ENCODE measurements at places on chromosomes 4 and X.

DNA sequence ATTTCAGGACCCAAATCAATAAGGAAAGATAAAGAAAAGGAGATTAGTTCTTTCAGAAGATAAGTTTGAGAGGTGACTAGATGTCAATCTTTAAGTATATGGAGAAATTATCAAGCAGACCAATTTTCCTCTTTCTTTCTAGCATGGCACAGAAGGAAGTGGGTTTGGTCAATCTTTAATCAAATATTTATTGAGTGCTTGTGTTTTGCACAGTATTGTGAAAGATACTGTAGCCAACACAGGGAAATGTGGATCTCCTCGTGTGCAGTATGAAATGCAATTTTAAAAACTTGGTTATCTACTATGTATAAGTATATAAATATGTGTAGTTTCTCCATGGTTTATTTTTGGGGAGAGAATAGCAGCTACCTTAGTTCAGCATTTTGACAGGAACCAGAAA lies 655.2 kb downstream of the RAPGEF2 start:
- DNase-seq = no peak

- no peak for DNase-seq
Observed at GRCh38 chr4:5693871-5694270, 14.5 kb downstream of the EVC2 start.

DNA sequence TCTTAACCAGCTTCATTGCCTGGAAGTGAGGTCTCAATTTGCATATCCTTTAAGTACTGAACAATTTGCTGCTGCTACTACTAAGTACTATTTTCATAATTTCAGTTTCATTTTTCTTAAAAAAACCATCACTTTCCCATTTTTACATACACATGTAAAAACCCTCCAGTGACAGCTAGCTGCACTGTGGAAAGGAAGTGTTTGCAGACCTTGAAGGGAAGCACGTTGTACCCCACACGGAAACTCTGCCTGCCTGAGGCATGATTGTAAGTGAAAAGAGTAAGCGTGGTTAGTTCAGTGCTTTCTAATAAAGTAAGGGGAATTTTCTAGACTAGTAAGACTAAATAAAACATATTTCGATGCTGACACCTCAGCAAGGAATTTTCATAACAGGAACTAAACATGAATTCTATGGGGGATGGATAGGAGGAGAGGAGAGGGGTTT lies 103.6 kb downstream of the RAPGEF2 start:
- no peak for DNase-seq

DNA sequence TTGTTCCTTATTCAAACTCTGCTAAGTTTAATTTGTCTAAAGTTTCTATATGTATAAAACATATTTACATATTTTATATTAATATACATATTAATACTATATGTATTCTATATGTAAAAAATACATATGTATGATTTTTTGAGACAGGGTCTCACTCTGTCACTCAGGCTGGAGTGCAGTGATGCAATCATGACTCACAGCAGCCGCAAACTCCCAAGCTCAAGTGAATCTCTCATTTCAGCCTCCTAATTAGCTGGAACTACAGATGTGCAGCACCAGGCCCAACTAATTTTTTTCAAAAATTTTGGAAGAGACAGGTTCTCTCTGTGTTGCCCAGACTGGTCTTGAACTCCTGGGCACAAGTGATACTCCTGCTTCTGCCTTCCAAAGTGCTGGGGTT lies 684.9 kb downstream of the TRAM1L1 start:
- DNase-seq = no peak

GRCh38 chrX:65783746-65784145 lies 116.3 kb downstream of the MSN start:
- no peak for DNase-seq

GRCh38 chr4:77493829-77494551 lies 111.6 kb upstream of the CXCL13 start:
- DNase-seq = no peak

GRCh38 chr4:169102026-169102425 lies 92.0 kb upstream of the CBR4 start:
- DNase-seq = no peak

Data from putamen (tissue), 1 donor.